NCI-H2107 (cell line): ENCODE measurements at places on chromosomes 2 and 18.

GRCh38 chr2:126634273-126634861 lies 21.6 kb upstream of the GYPC start:
- no peak for DNase-seq

- DNase-seq: peak; percentile 40
Observed at GRCh38 chr2:26561918-26562810, 79.0 kb downstream of the CIB4 start.

DNA sequence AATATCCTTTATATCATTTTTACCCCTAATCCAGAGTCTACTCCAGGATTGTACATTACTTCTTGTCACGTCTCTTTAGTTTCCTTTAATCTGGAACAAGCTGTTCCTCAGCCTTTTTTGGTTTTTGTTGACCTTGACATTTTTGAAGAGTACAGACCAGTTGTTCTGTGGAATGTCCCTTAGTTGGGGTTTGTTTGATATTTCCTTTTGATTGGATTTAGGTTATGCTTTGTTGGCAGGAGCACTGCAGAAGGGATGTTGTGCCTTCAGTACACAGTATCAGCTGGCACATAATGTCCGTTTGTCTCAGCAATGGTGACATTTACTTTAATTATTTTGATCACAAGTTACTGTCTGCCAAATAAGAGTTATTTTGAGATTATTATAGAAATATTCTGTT lies 160.6 kb downstream of the MEIS1 start:
- DNase-seq: no peak

DNA sequence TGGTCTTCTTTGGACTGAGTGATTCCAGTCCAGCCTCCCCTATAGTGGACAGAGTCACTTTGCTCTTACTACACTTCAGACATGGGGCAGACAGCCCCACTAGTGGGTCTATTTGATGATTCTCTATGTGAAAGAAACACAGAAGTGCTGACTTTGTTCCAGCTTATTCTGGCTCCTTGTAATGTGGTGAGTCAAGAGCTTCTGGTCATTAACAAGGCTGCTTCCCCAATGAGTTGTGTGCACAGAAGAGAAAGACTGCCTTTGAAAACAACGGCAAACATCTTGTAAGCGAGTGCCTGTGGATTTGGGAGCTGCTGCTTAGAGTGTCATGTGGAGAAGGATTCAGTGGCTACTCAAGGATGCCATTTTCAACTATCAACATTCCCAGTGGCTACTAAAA lies 39.1 kb downstream of the RMC1 start:
- DNase-seq: no peak
